ENCODE measurements at places on chromosomes 6 and 20.

DNA sequence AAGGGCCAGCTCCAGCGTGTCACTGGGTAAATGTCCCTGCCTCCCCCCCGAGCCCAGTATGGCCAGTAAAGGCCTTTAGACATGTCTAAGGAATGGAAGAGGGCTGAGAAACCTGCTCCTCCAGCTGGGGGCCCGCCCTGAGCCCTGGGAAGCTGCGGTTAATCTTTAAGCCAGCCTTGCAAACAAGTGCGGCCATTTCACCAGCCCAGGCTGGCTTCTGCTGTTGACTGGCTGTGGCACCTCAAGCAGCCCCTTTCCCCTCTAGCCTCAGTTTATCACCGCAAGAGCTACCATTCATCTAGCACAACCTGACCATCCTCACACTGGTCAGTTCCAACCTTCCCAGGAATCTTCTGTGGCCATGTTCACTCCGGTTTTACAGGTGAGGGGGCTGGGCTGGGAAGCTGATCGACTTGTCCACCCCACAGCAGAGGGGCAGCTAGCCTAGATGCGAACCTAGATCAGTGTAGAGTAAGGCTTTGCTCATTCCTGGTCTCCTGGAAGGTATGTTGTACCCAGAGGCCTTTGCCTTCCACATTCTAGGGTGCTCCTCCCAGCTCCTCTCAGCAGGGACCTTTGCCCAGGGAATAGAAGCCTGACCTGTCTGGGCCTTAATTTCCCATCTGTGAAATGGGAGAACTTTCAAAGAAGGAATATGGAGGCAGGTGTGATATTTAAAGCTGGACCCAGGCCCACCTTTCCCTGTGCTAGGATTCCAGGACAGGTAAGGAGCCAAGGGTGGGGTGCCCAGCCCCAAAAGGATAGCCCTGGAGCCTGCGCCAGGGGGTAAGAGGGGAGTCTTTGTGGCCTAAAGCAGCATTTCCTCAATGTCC lies 1.2 kb upstream of the SRC start:
- DNase-seq, result no peak

- DNase-seq, result no peak
Observed at GRCh38 chr6:107661291-107661690, 162.8 kb downstream of the SCML4 start.

DNA sequence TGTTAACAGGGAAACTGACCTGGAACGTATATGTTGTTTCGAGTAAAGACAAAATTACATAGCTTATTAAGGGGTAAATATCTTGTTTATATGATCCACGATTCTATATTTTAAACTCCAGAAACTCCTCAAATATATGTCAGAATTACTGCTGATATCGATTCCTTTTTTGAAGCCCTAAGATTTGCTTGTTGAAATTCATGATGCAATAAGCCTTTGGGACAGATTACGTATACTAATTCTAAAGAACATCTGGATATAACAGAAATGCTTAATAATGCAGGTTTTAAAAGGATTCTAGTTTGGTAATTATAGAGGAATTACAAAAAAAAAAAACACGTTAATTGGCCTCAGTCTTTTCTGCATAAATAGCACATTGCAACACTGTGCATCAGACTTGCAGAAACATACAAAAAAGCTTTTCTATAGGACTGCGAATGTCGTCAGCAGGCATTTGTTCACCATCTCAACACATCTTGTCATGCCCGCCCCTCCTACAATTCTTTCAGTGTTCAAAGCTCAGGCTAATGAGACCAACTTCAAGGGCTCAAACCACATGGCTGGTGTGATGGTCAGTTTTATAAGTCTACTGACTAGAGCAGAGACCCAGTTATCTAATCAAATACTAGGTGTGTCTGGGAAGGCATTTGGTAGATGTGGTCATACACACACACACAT lies 74.9 kb downstream of the AGPAT4 start:
- no peak for DNase-seq

GRCh38 chr6:104428184-104428583 lies 431.5 kb downstream of the HACE1 start:
- no peak for DNase-seq

DNA sequence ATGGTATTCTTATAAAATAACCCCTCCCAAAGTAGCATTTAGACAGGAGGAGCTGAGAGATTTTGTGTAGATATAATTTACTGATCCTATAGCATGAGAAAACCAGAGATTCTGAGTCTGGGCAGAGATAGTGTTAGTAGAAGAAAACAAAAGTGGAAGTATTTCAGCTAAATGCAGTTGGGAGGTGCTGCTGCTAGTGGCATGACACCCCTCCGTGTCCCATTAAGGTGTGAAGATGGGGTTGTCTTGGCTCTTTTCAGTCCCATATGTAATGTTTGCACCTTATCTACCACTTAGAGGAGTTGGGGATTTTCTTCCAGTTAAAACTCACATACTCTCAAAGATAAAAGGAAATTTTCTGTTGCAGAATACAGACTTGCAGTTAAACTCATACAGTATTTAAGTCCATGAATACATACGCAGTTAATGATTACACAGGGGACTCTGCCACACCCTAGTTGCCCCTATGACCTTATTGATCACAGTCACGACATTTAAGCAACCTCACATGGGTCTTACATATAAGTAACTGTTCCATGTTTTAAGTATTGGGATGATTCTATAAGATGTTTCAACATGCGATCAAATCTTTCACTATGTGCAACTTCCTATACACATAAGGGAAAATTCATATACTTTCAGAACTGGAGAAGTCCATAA lies 11.5 kb downstream of the TAAR2 start:
- no peak for DNase-seq

DNA sequence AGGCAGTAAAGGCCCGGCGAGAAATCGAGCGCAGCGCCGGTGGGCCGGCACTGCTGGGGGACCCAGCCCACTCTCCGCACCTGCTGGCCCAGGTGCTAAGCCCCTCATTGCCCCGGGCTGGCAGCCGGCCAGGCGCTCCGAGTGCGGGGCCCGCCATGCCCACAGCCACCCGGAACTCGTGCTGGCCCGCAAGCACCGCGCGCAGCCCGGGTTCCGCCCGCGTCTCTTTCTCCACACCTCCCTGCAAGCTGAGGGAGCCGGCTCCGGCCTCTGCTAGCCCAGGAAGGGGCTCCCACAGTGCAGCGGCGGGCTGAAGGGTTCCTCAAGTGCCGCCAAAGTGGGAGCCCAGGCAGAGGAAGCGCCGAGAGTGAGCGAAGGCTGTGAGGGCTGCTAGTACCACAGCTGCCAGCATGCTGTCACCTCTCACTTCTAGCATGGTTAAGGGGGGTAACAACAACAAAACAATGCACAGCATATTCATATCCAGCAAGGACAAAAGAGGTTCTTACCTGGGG lies 11.3 kb upstream of the GMPR start:
- no peak for DNase-seq

DNA sequence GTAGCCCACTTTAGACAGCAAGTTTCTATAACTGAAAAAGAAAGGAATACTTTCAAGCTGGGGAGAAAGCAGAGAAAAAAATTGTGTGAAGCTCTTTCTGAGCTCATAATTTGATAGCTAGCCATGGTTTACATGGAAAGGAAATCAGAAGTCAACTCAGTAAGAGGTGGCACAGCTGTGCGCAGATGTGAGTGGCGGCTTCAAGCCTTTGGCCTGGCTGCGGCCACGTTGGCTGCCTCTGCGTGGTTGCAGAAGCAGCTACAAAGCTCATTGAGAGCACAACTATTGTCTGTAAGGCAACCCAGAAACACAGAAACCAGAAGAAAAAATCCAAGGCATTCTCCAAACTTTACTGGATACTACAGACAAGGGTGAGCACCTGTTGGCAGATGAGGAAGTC lies 136.9 kb downstream of the SASH1 start:
- no peak for DNase-seq

- no peak for DNase-seq
Observed at GRCh38 chr20:24359321-24360027, 110.0 kb upstream of the SYNDIG1 start.

DNA sequence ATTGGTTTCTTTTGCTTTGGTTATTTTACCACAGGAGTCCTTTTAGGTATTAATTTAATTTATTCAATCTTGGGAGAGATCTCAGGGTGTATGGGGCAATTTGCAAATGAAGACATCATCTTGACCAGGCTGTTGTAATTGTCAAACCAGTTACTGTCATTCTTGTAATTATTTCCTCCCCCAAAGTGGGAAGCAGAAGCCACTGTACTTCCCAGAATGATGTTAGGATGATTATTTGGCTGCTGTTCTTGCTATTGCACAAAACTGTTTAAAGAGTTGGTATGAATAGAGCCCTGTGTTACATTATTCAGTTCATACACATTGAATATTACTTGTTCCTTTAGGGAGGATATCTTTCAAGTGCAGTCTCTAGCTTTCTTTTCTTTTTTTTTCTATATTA lies 1.7 kb downstream of the TAAR6 start:
- peak; percentile 65 for DNase-seq

GRCh38 chr6:13229205-13230085 lies 98.9 kb downstream of the TBC1D7 start:
- no peak for DNase-seq

GRCh38 chr6:170132011-170132521 lies 158.8 kb downstream of the DLL1 start:
- DNase-seq, result no peak

- DNase-seq, result peak; percentile 40
Observed at GRCh38 chr20:49505518-49505917, 23.1 kb upstream of the KCNB1 start.

GRCh38 chr20:7853493-7853892 lies 86.8 kb downstream of the HAO1 start:
- DNase-seq, result no peak

GRCh38 chr6:71326611-71327010 lies 38.0 kb downstream of the OGFRL1 start:
- DNase-seq, result no peak

- no peak for DNase-seq
Observed at GRCh38 chr6:23319582-23319981, 750.2 kb downstream of the HDGFL1 start.

- no peak for DNase-seq
Observed at GRCh38 chr20:16209357-16209756, 363.9 kb downstream of the KIF16B start.

- peak; percentile 47 for DNase-seq
Observed at GRCh38 chr6:159788753-159789376, 537 bp downstream of the TCP1 start.

GRCh38 chr6:81226957-81227356 lies 525.5 kb downstream of the TENT5A start:
- DNase-seq, result no peak

- no peak for DNase-seq
Observed at GRCh38 chr6:93562582-93562981, 143.2 kb upstream of the EPHA7 start.

GRCh38 chr6:36301781-36302180 lies 31.9 kb downstream of the PNPLA1 start:
- DNase-seq, result no peak

- no peak for DNase-seq
Observed at GRCh38 chr6:167270499-167271311, 20.4 kb upstream of the UNC93A start.

GRCh38 chr20:23396950-23397627 lies 24.2 kb downstream of the NAPB start:
- DNase-seq, result no peak

GRCh38 chr20:50464026-50464724 lies 46.0 kb upstream of the PTPN1 start:
- DNase-seq, result peak; percentile 65

GRCh38 chr20:57380081-57380750 lies 11.0 kb upstream of the RBM38 start:
- no peak for DNase-seq

GRCh38 chr20:60956194-60956593 lies 295.9 kb upstream of the CDH4 start:
- no peak for DNase-seq

DNA sequence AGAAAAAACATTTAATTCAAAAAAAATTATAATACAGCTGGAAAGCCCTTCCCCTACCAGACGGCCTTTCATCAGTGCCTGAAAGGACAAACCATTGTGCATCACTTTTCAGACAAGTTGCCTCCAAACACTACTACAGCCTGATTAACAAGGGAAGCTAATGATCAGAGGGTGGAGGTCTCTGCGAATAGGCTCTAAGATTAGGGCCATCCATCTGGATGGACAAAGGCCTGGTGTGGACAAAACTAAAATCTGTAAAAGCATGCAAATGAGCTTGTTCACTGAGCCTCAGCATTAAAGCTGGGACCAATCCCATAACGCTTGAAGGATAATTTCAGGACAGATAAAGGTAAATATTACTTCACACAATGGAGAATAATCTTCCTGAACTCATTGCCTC lies 228.7 kb upstream of the PLN start:
- DNase-seq, result no peak

DNA sequence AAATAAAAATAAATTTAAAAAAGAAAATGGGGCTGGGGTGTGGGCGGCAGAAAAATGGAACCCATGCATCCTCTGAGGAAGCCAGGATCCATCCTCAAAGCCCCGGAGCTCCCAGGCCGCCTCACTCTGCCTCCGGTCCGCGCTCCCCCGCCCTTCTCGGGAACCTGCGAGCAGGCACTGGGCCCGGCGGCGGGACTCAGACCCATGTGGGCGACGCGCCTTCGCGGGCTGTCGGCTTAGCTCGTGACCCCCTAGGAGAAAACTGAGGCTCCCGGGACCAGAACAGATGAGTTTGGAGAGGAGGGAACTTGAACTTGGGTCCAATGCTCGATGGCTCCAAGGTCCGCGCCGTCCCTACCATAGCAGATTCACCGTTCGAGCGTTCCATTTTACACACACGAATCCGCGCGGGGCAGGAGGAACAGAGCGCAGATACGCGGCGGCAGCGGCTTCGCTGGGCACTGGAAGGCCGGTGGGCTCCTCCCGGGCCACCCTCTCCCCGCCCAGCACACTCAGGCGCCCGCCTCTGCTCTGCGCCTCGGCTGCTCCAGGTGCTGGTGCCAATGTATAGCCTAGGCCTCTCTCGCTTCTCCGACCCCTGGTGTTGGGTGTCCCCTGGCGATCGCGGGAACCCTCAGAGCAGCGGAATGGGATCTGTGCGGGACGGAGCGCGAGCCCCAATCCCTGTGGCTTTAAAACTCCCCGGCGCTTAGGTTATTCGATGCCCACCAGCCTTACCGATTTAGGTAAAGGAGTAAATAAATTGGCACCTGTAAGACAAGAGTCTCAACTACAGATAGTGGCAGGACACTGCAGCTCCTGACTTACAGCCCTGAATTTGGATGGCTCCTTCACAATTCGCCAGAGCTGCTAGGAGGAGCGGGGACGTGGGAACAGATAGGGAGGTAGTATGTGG lies 39.2 kb downstream of the DPPA5 start:
- DNase-seq, result peak; percentile 16

GRCh38 chr6:168132531-168133167 lies 53.6 kb upstream of the FRMD1 start:
- DNase-seq, result no peak

GRCh38 chr6:125922322-125922860 lies 34.2 kb upstream of the HINT3 start:
- DNase-seq, result no peak

Data from suppressor macrophage treated with lipopolysaccharide for 1 hour (primary cell).